ENCODE measurements at places on chromosomes 1 and 21.

DNA sequence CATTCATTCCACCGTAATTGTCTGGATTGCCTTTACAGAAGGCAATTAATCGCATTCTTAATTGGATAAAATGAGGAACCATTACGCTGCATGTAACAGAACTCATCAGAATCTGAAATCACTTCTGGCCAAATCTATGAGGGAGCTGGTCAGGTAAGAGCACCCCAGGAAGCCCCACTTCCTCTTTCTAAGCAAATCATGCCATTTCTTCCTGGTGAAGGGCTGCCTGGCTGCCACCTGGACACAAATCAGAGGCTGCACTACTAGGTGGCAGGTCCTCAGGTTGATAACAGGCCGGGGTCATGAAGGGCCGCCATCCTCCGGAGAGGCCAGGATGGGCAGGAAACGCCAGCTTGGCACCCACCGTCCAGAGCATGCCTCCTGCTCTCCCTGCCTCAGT, 73.7 kb downstream of the CAPZB start:
- H3K4me3 ChIP-seq: no peak overlapping the region
- no peak overlapping the region for H3K27ac ChIP-seq
- H3K36me3 ChIP-seq: peaks cover 4% of the 10 kb centered on the region
- no peak for DNase-seq
- H3K27me3 ChIP-seq: no peaks in the 10 kb centered on the region

GRCh38 chr1:98919211-98919610, 85.5 kb downstream of the PLPPR5 start:
- no peaks in the 10 kb centered on the region for H3K4me1 ChIP-seq
- no peaks in the 10 kb centered on the region for H3K36me3 ChIP-seq
- no peak overlapping the region for H3K4me3 ChIP-seq

DNA sequence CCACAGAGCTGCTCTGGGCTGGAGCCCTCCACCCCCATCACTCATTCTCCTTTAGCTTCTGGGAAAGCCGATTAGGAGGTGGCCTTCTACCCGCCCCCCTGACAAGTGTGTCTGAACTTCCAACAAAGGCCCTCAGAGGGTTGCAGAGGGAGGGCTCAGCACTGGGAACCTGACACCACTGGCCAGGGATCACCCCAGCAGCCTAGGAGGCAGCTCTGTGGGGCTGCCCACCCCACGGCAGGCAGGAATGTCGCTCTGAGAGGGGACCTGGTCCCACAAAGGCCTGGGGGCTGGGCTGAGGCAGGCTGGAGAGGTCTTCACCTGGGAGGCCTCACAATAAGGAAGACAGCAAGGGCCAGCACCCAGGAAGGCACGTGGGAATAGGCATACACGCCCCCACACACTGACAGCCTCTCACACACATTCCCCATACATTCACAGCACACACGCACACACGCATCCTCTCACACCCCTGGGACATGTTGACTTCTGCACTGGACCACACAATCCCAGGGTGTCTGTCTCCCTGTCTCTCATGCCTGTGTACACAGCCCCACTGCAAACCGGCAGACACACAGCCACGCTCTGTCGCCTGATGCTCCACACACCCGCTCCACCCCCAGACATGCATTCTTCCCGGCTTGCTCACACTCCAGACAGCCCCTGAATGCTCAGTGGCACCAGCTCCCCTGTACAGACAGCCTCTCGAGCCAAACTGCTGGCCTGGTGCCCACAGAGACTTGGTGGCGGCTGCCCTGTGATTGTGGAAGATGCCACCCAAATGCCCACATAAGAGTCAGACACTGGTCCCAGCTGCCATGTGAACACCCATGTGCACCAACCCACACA, 30.7 kb downstream of the DMBX1 start:
- H3K27me3 ChIP-seq: peaks cover 27% of the 10 kb centered on the region
- H3K4me1 ChIP-seq: peaks cover 2% of the 10 kb centered on the region
- no peak overlapping the region for H3K4me3 ChIP-seq

DNA sequence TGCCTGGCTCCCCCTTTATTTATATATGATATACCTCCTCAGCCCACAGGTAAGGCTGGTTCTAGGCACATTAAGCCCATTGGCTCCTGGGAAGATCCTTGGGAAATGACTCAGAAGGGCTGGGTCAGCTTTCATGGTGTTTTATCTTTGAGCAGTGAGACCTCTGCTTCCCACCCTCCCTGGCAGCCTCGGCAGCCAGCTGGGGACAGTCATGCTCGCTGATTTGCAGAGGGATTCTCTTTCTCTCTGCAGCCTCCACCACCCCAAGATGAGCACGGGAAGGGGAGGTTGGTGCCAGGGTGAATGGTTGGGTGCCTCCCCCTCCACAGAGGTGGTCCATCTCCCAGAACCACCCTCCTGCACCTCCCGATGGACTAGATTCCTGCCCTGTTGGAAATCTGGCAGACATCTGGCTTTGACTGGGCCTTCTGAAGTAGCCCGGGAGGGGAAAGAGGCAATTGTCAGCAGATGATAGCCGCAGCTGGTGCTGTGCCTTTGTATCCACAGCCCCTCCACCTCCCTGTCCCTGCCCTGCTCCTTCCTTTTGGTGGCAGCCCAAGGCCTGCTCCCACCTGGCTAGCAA, 24.6 kb downstream of the IER5 start:
- peak overlapping the region; percentile 45 for H3K27ac ChIP-seq
- DNase-seq: peak; percentile 51
- peaks cover 6% of the 10 kb centered on the region for H3K4me1 ChIP-seq
- H3K4me3 ChIP-seq: no peak overlapping the region
- H3K27me3 ChIP-seq: no peaks in the 10 kb centered on the region
- no peaks in the 10 kb centered on the region for H3K36me3 ChIP-seq

DNA sequence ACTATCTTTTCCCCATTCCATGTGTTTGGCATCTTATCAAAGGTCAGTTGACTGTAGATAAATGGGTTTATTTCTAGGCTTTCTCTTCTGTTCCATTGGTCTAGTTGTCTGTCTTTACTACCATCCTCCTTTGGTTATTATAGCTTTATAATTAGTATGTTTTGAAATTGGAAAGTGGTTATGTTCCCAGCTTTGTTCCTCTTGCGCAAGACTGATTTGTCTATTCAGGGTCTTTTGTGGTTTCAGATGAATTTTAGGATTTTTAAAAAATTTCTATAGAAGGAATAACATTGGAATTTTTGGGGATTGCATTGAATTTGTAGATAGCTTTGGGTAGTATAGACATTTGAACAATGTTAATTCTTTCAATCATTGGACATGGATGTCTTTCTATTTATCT, 77.0 kb upstream of the NBPF4 start:
- no peak overlapping the region for H3K27ac ChIP-seq
- DNase-seq: no peak
- no peaks in the 10 kb centered on the region for H3K4me1 ChIP-seq
- no peak overlapping the region for H3K4me3 ChIP-seq
- no peaks in the 10 kb centered on the region for H3K36me3 ChIP-seq

GRCh38 chr1:116997066-116997465, 4.5 kb upstream of the CD101 start:
- H3K4me1 ChIP-seq: no peaks in the 10 kb centered on the region
- H3K27me3 ChIP-seq: no peaks in the 10 kb centered on the region
- H3K4me3 ChIP-seq: no peak overlapping the region
- H3K27ac ChIP-seq: no peak overlapping the region
- no peaks in the 10 kb centered on the region for H3K36me3 ChIP-seq
- DNase-seq: no peak

- no peaks in the 10 kb centered on the region for H3K4me1 ChIP-seq
- H3K4me3 ChIP-seq: no peak overlapping the region
- no peak for DNase-seq
- H3K27me3 ChIP-seq: no peaks in the 10 kb centered on the region
- H3K27ac ChIP-seq: peak overlapping the region; percentile 84
These were observed 124.2 kb downstream of the GALNT2 start for GRCh38 chr1:230191079-230191804.

GRCh38 chr21:44753357-44753756, 42.0 kb upstream of the TSPEAR start:
- no peak overlapping the region for H3K27ac ChIP-seq
- H3K36me3 ChIP-seq: no peaks in the 10 kb centered on the region
- no peak overlapping the region for H3K4me3 ChIP-seq
- no peaks in the 10 kb centered on the region for H3K27me3 ChIP-seq
- DNase-seq: no peak
- H3K4me1 ChIP-seq: no peaks in the 10 kb centered on the region

DNA sequence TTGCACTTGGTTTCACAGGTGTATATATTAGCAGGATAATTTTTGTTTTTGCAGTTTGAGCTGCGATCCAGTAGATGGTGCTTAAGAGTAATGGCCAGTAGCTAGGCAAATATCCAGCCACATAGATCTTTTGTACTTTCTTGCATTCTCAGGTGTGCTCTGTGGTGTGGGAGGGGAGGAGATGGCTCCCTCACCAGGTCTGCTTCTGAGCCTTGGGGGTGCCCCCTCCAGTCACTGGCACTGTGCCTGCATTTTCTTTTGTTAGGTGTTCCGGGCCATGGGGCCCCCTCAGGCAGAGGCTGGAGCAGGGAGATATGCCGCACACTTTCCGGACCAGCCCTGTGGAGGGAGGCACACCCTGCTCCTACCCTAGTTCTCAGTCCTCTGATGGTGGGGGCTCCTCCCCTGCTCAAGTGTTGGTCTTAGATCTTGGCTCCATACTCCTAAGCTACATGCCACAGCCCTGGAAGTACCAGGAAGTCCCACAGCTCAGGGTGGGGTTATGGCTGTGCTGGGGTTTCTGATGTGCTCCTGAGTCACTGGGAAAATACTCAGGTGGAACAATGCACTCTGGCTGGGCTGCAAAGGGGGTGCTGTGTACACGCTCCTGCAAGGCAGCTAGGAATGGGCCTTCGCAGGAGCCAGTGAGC, 197.6 kb upstream of the DMRTA2 start:
- no peaks in the 10 kb centered on the region for H3K27me3 ChIP-seq
- H3K27ac ChIP-seq: peak overlapping the region; percentile 55
- H3K4me1 ChIP-seq: no peaks in the 10 kb centered on the region
- DNase-seq: peak; percentile 20

- H3K4me1 ChIP-seq: peaks cover 2% of the 10 kb centered on the region
- H3K27ac ChIP-seq: no peak overlapping the region
- H3K36me3 ChIP-seq: no peaks in the 10 kb centered on the region
- H3K27me3 ChIP-seq: no peaks in the 10 kb centered on the region
These were observed 2.7 kb upstream of the TMPRSS3 start for GRCh38 chr21:42398436-42399028.

GRCh38 chr1:169724168-169724567, 9.7 kb downstream of the SELE start:
- H3K27ac ChIP-seq: no peak overlapping the region
- no peak overlapping the region for H3K4me3 ChIP-seq
- DNase-seq: peak; percentile 15
- H3K4me1 ChIP-seq: no peaks in the 10 kb centered on the region
- H3K36me3 ChIP-seq: no peaks in the 10 kb centered on the region

- no peak overlapping the region for H3K4me3 ChIP-seq
- no peak for DNase-seq
- no peak overlapping the region for H3K27ac ChIP-seq
- no peaks in the 10 kb centered on the region for H3K36me3 ChIP-seq
- no peaks in the 10 kb centered on the region for H3K4me1 ChIP-seq
- no peaks in the 10 kb centered on the region for H3K27me3 ChIP-seq
These were observed 87.7 kb downstream of the ADARB1 start for GRCh38 chr21:45162115-45162514.

All from small intestine (tissue), 16 donors.